Bronchus fibroblast of lung (primary cell): ENCODE measurements at places on chromosomes 5 and 9. TPM values are rescaled to one million over a fixed set of nuclear protein-coding genes. Genes with fewer than 3 reads are reported as not detected.

Gene MAMDC2
- total RNA-seq, result 2.2 and 2.5 TPM in 2 replicates

Gene CDKN2B
- total RNA-seq, result 9.6 and 10.4 TPM in 2 replicates

Gene OSMR
- 19.9 and 21.0 TPM in 2 replicates for total RNA-seq

Gene ZFP2
- total RNA-seq, result 0.67 and 1.0 TPM in 2 replicates

Gene ADGRD2
- total RNA-seq, result not detected in 2 replicates

Gene C8G
- not detected in 2 replicates for total RNA-seq

Gene PCDHGB3
- total RNA-seq, result 0.45 and 0.50 TPM in 2 replicates

Gene CAMSAP1
- total RNA-seq, result 18.7 and 22.9 TPM in 2 replicates

Gene PTBP3
- total RNA-seq, result 12.6 and 14.8 TPM in 2 replicates

Gene ELP1
- 26.9 and 27.6 TPM in 2 replicates for total RNA-seq

Gene ANKRD34B
- not detected in 2 replicates for total RNA-seq

Gene HEMGN
- total RNA-seq, result not detected in 2 replicates

Gene ALAD
- total RNA-seq, result 8.4 and 9.8 TPM in 2 replicates

Gene PRRX2
- total RNA-seq, result 14.3 and 14.9 TPM in 2 replicates

Gene DIRAS2
- not detected in 2 replicates for total RNA-seq

Gene FAM120A
- 62.9 and 64.7 TPM in 2 replicates for total RNA-seq

Gene FOXD4L3
- total RNA-seq, result not detected in 2 replicates

Gene LECT2
- total RNA-seq, result not detected in 2 replicates

Gene ANKRD33B
- total RNA-seq, result 3.7 and 4.0 TPM in 2 replicates

Gene RAB3C
- not detected in 2 replicates for total RNA-seq

Gene BHMT
- total RNA-seq, result not detected in 2 replicates

Gene OBP2B
- not detected in 2 replicates for total RNA-seq

Gene LURAP1L
- total RNA-seq, result 12.8 and 14.6 TPM in 2 replicates

Gene GPR150
- total RNA-seq, result 0.34 and 0.59 TPM in 2 replicates

Gene MYOT
- not detected in 2 replicates for total RNA-seq

Gene LHFPL2
- total RNA-seq, result 11.4 and 12.4 TPM in 2 replicates

Gene MOB3B
- total RNA-seq, result 0.17 and 0.30 TPM in 2 replicates

Gene CCNG1
- 155 and 182 TPM in 2 replicates for total RNA-seq

Gene PTGDS
- total RNA-seq, result 2.4 TPM in 1 of 2 replicates, not detected in the other

Gene PDE6A
- not detected in 2 replicates for total RNA-seq

Gene MYMK
- not detected in 2 replicates for total RNA-seq

Gene LYRM7
- total RNA-seq, result 5.2 and 5.6 TPM in 2 replicates

Gene TMCO6
- total RNA-seq, result 10.6 and 14.6 TPM in 2 replicates

Gene SARDH
- total RNA-seq, result 6.2 and 6.7 TPM in 2 replicates

Gene ALDH7A1
- 26.9 and 38.1 TPM in 2 replicates for total RNA-seq

Gene TRAF1
- total RNA-seq, result 3.4 and 4.0 TPM in 2 replicates

Gene CTXN3
- total RNA-seq, result not detected in 2 replicates

Gene PAIP2
- total RNA-seq, result 44.2 and 46.4 TPM in 2 replicates

Gene SV2C
- not detected in 2 replicates for total RNA-seq

Gene ZDHHC21
- 1.6 and 1.8 TPM in 2 replicates for total RNA-seq

Gene PCDHB2
- total RNA-seq, result 0.34 and 0.45 TPM in 2 replicates

Gene PTGR1
- total RNA-seq, result 105 and 124 TPM in 2 replicates

Gene NRARP
- 0.45 and 1.7 TPM in 2 replicates for total RNA-seq

Gene APBB3
- total RNA-seq, result 8.2 and 10.9 TPM in 2 replicates

Gene OR2Y1
- not detected in 2 replicates for total RNA-seq

Gene RNF38
- 5.7 and 6.4 TPM in 2 replicates for total RNA-seq

Gene SH3RF2
- 1.0 and 1.5 TPM in 2 replicates for total RNA-seq
